ENCODE measurements at places on chromosomes 7 and 10.

GRCh38 chr7:46850563-46851330 lies 731.2 kb downstream of the TNS3 start:
- peak; percentile 77 for DNase-seq

- no peak for DNase-seq
These were observed 7.9 kb downstream of the TBL2 start for GRCh38 chr7:73570521-73570920.

DNA sequence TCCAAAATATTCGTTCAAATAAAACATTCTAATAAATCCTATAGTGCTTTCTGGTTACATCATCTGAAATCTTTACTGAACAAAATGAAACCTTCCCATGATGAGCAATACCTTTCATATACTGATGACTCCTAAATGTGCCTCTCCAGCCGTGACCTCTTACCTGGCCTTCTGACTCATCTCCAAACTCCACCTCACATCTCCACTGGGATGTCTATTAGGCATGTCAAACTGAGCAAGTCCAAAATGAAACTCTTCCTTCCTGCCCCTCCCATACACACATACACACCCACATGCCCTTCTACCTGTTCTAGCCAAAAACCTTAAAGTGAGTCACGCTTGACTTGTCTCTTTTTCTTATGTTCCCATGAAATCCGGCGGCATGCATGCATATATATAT lies 22.9 kb downstream of the GSAP start:
- DNase-seq: peak; percentile 10

DNA sequence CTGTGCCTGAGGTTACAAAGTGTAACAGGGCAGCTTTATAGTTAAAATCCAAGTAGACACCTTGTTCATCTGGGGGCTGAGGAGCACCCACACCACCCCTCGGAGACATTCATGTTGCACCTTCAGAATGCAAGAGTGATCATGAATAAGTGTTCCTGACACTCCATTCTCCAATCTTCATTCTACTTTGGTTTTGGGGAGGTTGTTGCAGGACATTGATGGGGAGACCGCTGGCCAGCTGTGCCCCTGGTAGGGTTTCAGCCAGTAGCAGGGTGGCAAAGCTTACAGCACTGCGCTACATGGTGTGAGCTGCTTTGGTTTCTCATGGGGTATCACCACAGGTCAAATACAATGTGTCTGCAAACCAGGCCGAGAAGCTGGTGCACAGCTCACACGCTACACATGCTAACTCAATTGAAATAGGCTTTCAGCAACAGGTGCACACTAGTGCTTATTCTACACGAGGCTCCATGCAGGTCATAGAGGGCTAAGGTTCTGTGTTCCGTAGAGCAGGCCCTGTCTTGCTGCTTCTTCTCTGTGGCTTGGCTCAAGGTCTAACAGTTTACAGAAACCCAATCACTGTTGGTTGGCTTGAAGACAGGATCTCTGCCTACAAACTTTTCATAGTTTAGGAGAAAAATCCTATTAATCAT lies 317.4 kb upstream of the ZNF32 start:
- no peak for DNase-seq

DNA sequence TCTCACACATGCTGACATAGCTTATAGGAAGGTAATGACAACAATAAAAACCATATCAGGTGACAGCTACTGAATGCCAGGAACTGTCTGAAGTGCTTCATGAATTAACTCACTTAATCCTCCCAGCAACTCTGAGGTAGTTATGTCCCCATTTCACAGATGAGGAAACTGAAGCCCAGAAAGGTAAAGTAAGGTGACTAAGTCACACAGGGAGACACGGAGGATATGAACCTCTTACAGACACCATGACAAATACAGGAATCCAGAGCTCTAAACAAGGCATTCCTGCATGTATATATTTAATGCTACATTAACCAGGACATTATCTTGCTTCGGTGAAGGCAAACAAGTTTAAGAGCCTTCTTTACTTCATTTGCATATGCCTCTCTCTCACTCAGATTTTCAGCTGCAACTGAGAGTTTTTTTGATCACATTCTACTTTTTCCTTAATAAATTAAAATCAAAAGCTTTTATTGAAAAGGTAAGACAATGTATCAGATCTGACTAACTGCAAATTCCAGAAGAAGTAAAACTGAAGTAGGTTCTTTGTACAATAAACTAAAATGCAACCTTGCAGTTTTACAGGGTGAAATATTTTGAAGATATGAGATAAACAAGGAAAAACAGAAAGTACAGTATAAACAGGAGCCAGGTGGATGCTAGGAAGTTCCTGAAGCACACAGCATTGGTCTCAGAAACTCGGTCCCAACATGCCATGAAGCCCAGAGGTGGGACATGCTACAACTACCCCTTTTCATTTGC lies 79.5 kb downstream of the SGMS1 start:
- no peak for DNase-seq

- no peak for DNase-seq
These were observed 47.2 kb downstream of the GOLGA7B start for GRCh38 chr10:97896756-97897358.

GRCh38 chr10:18424200-18424599 lies 227.2 kb downstream of the NSUN6 start:
- no peak for DNase-seq

DNA sequence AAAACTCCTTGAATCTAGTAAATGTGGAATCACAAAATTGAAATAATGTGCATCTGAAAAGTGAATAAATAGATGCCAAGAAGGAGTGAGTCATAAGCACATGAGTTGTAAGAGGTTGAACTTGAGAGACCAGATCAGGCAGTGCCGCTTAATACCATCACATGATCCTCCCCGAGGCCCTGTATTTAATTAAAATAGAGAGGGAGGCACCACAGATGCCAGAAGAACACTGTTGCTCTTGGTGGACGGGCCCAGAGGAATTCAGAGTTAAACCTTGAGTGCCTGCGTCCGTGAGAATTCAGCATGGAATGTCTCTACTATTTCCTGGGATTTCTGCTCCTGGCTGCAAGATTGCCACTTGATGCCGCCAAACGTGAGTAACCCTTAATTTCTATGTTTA lies at the start of gene GPNMB:
Gene GPNMB, plus strand, starts transcription at position 221 of the 400 bp plus-strand sequence. Its CDS starts 83 bp downstream, at position 304.
- peak; percentile 91 for DNase-seq

DNA sequence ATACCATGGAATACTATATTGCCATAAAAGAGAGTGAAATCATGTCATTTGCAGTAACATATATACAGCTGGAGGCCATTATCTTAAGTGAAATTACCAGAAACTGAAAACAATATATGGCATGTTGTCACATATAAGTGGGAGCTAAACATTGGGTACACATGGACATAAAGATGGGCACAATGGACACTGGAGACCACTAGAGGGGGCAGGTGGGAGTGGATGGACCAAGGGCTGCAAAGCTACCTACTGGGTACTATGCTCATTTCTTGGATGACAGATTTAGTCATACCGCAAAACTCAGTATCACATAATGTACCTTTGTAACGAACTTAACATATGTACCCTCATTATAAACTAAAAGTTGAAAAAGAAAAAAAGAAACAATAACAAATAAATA lies 1167.6 kb downstream of the NXPH1 start:
- no peak for DNase-seq

DNA sequence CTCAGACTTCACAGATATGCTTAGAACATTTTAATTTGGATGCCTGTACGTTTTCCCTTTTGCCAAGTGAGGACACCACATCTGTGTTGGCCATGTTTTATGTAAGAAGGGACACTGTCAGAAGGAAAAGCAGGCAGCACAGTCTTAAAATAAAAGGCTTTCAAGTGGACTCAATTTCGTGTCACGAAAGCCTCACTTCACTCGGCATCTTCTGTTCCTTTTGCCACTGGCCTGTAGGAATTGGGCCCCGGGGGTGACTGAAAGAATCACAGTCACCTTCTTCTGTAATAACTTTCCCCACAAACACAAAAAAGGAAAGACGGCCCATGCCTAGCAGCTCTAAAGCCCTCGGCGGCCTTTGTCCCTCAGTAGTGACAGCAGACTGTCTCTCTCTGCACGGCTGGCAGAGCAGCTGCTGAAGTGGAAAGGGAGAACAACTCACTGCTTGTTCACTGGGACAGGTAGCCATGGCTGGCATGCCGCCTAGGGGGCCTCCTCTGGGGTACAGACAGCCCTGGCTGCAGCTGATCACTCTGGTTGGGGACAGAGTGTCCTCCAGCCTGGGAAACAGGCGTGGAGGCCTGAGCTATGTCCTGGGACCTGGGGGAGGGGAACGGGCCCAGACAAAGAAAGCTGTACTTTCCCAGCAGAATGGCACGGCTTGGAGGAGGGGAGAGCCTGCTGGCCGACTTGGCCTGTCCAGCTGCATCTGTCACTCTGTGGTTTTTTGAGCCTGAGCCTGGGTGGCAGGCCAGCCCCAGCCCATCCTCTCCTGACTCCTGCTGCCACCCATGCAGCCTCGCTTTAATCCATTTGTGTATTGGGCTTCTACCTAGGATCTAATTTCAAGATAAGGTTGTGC lies 4.4 kb downstream of the RASSF4 start:
- no peak for DNase-seq

DNA sequence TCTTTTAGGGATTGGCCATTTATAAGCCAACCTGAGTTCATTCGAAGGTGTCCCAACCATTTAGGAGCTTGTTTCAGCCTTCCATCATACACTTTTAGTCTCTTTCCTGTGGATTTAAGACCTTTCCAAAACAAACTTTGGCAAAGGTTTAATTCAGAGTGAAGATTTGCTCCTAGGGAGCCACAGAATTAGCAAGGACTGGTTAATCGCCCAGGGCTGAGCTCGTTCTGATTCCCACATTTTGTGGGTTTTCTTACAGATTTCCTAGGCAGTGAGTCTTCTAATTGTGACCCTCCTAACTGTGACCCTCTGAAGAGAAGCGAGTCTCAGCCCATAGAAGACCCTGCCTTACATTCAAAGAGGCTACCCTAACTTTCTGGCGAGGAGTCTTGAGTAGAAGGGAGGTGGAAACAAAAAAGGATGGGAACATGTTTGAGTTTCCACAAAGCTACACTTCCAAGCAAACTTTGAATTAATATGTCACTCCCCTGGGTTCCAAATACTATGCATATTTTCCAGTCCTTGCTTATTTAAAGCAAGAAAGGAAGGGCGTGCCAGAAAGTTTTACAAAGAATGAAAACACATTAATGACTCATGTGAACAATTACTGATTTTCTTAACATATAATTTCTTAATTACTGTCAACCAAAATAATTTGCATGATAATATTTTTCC lies 118.3 kb downstream of the ARID5B start:
- peak; percentile 55 for DNase-seq

GRCh38 chr7:139387594-139387993 lies 27.9 kb downstream of the LUC7L2 start:
- no peak for DNase-seq

DNA sequence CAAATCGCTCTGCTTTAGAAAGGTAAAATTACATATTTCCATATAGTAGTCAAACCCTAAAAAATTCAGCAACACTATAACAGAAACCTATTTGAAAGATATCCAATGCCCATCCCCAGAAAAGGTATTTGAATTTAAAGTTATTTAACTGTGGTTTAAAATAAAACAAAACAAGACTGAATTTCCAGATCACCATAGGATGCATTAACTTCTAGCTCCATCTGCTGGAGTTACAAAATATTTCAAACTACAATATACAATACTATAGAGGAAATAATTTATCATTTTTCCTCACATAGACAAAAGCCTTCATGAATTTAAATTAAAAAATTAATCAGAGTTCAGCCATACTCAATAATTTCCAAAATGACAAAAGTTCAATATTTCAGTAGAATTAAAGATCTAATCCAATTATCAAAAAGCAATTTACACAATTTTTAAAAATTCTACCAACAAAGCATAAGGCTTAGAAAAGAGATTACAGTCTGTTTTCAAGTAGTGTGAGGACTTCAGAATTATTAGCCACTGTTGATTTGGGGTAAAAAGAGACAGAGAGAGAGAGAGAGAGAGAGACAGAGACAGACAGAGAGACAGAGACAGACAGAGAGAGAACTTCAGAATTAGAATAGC lies 75.9 kb downstream of the LMBR1 start:
- DNase-seq: peak; percentile 32

DNA sequence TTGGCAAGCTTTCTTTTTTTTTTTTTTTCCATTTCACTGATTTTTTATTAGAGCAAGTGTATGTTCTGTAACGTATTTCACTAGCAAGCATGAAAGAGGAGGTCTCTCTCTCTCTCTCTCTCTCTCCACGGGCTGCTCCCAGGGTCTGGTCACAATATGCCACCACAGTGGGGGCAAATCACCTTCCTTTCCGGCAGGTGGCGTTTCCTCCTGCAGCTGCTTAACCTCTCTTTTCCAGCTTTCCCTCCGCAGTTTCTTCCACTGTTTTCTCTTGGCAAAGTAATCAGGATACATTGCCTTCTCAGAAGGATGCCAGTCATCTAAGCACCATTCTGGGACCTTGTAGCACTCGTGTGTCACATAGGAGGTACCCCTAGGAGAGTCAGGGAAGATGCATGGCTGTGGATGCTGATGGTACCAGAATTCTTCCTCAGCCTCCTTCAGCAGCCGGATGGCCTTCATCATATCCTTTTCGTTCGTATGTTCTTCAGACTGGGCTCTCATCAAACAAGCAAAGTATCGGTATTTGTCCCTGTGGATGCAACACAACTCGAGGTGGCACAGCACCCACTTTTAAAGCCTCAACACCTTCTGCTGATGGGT lies 197.3 kb upstream of the PODXL start:
- DNase-seq: peak; percentile 5

GRCh38 chr7:128076796-128077271 lies 45.6 kb upstream of the LRRC4 start:
- no peak for DNase-seq

GRCh38 chr7:121302214-121302745 lies 26.5 kb upstream of the WNT16 start:
- DNase-seq: peak; percentile 65

DNA sequence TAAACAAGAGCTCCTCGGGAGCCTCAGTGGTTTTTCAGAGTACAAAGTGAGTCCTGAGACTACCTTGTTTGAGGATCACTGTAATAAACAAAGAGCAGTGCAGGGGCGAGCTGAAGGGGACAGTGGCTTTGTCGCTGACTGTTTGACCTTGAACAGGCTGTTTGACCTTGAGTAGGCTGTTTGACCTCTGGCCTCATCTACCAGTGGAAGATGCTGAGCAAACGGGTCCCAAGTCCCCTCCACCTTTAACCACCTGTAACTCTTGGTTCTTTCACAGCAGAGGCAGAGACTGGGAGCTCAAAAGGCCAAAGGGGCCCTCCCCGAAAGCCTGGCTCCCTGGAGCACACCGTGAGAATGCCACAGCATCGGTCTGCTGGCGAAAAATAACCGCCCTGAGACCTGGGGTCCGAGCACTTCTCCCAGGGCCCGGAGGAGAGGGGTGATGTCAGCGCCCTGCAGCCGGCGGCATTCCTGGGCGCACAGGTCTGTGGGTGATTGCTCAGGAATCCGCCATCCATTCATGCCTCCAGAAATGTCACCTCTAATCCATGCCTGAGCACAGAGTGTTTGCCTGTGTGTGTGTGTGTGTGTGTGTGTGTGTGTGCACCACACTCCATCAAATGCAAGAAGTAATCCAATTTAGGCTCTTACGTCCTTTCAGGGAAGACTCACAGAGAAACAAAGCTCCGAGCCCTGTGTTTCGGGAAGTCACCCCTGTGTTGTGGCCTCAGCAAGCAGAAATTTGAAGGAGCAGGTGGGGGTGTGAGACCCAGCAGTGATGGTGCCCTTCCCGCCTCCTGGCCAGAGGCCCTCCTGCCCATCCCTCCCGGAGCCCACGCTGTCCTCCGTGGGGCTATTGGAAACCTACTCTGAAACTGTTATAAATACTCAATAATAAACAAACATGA lies 66.5 kb downstream of the ASB13 start:
- no peak for DNase-seq

All from fibroblast of upper back skin (primary cell).